ENCODE measurements at places on chromosomes 6 and 20.

DNA sequence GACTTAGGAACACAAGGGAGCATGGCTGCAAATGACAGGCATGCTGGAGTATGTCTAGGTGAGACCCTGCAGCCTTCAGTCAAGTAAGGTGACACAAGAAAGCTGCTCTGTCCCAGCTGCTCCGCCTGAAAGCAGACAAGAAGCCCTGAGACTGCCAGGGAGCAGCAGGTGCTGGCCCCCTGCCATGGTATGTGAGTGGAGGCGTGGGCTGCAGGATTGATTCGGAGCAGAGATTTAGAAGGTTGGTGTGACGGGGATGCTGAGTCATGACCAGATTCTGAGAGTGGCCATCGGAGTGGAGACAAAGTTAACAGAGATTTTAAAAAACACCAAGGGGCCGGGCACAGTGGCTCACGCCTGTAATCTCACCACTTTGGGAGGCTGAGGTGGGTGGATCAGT lies 17.8 kb downstream of the LRP11 start:
- no peak for DNase-seq

DNA sequence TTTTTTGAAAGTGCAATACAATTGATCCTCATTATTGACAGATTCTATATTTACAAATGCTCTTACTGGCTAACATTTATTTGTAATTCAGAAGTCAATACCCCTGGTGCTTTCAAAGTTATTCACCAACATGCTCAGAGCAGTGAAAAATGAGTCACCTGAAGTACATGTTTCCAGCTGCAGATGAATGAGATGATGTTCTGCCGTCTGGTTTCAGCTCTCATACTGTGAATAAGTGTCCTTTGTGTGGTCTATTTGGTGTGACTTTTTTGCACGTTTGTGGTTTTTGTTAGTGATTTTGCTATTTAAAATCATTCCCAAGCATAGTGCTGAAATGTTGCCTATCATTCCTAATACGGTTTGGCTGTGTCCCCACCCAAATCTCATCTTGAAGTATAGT lies 22.3 kb upstream of the EYA4 start:
- no peak for DNase-seq

- no peak for DNase-seq
Observed at GRCh38 chr6:108793516-108794251, 54.5 kb upstream of the ARMC2 start.

DNA sequence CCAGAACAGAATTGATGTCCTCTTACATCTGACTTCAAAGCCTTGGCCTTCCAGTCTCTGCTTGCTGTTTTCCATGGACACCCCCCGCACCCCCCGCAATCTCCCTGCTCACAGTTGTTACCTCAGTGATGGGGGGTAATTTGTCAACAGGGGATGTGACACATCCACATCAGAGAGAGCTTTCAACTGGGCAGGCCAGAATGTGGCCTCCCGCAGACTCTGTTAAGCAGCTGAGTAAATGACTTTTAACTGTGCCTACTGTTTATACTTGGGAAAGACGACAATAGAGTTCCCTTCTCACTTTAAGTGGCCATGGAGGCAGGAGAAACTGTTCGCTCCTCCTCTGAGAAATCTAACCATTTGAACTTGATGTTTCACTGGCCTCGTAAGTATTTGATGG lies 51.0 kb downstream of the TXNDC5 start:
- DNase-seq = no peak

- DNase-seq = peak; percentile 75
Observed at GRCh38 chr6:134564705-134565104, 246.8 kb upstream of the SGK1 start.

DNA sequence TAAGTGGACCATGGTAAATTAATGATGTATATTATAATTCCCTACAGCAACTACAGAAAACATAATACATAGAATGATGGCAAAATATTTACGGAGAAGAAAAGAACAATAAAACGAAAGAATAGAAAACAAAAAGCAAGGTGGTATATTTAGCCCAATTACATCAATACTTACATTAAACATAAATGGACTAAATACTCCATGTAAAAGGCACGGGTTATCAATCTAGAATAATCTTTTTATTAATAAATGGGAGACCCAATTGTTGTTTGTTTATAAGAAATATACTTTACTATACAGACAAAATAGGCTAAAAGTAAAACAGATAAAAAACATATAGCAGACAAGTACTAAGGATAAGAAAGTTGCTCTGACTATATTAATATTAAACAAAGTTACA lies 137.2 kb downstream of the TASP1 start:
- DNase-seq = no peak

DNA sequence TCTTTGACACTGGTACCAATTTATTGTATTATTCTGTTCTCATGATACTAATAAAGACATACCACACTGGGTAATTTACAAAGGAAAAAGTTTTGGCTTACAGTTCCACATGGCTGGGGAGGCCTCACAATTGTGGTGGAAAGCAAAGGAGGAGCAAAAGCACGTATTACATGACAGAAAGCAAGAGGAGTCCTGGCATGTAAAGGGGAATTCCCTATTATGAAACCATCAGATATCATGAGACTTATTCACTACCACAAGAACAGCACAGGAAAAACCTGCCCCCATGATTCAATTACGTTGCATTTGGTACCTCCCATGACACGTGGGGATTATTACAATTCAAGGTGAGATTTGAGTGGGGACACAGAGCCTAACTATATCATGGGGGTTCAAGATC lies 43.4 kb downstream of the SLC22A2 start:
- DNase-seq = no peak

DNA sequence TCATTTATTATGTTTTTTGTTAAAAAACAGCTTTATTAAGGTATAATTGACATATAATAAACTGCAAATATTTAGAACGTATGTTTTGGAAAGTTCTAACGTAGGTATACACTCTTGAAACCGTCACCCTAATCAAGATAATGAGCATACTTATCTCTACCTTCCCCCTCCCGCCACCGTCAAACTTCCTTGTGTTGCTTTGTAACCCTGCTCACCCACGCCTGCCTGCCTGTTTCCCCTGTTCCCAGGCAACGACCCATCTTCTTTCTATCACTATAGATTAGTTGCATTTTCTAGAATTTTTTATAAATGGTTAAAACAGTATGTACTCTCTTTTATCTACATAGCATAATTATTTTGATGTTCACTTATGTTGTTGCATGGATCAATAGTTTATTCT lies 33.5 kb upstream of the GCLC start:
- DNase-seq = no peak

DNA sequence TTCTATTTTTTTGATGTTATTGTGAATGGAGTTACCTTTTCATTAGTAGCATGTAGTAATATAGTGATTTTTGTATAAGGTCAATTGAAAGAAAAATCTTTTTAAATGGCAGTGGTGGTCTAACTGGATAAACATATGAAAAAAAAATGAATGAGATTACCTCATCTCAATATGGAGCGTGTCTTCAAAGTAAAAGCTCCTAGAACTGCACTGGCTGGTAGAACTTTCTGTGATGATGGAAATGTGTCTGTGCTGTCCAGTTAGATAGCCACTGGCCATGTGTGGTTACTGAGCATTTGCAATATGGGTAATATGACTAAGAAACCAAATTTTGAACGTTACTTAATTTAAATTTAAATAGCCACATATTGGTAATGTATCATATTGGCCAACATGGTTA lies 44.1 kb downstream of the MRAP2 start:
- no peak for DNase-seq

- DNase-seq = no peak
Observed at GRCh38 chr6:56699066-56699654, 56.5 kb upstream of the DST start.

DNA sequence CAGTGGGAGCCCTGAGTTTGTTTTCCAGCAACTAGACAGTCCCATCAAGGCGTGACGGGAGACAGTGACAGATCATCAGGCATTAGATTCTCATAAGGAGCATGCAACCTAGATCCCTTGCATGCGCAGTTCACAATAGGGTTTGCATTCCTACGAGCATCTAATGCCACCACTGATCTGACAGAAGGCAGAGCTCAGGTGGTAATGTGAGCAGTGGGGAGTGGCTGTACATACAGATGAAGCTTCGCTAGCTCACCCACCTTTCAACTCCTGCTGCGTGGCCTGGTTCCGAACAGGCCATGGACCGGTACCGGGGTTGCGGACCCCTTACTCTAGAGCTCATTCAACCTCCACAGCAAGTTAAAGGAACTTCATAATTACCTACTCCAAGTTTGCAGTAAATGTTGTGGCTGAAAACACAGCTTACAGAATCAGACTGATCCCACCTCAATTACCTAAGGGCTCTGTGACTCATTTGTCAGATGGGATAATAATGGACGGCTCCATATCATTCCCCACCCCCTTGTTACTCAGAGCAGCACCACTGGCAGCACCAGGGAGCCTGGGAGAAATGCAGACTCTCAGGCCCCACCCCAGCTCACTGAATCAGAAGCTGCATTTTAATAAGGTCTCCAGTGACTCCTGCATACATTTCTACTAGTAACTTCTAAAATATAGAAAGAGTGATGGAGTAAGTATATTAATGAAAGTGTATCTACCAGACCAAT lies 15.7 kb downstream of the PXMP4 start:
- DNase-seq = no peak

DNA sequence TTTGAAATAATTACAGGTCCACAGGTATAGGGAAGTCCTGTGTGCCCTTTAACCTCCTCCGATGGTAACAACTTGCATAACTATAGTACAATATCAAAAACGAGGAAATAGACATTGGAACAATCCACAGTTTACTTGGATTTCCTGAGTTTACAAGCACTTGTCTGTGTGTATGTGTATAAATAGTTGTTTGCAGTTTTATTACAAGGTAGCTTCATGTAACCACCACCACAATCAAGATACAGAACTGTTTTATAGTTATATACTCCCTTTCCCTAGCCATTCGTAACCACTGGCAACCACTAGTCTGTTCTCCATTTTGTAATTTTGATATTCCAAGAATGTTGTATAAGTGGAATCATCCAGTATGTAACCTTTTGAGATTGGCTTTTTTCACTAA lies 9.1 kb downstream of the FBXO9 start:
- no peak for DNase-seq

DNA sequence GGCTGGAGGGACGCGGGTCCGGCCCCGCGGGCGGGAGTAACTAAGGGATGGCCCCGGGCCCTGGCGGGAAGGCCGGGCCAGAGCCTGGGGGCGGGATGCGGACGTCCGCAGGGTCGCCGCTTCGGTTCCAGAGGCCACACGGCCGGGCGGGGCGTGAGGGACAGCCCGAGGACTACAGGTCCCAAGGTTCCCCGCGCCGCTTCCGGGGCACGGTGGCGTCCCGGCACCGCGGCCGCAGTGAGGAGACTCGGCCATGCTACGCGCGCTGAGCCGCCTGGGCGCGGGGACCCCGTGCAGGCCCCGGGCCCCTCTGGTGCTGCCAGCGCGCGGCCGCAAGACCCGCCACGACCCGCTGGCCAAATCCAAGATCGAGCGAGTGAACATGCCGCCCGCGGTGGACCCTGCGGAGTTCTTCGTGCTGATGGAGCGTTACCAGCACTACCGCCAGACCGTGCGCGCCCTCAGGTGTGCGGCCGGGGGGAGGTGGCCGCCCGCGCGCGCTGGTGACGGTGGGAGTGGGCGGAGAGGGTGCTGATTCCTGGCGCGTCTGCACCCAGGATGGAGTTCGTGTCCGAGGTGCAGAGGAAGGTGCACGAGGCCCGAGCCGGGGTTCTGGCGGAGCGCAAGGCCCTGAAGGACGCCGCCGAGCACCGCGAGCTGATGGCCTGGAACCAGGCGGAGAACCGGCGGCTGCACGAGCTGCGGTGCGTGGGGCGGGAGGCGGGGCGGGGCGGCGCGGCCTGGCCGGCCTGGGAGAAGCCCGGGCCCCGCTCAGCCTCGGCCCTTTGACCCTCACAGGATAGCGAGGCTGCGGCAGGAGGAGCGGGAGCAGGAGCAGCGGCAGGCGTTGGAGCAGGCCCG lies at the start of gene MRPS26:
Gene MRPS26 (plus strand): TSS at position 237 of the 861 bp plus-strand sequence. CDS start 17 bp downstream, at position 254.
- peak; percentile 55 for DNase-seq

- no peak for DNase-seq
Observed at GRCh38 chr20:51995551-51995951, 193.2 kb upstream of the SALL4 start.

DNA sequence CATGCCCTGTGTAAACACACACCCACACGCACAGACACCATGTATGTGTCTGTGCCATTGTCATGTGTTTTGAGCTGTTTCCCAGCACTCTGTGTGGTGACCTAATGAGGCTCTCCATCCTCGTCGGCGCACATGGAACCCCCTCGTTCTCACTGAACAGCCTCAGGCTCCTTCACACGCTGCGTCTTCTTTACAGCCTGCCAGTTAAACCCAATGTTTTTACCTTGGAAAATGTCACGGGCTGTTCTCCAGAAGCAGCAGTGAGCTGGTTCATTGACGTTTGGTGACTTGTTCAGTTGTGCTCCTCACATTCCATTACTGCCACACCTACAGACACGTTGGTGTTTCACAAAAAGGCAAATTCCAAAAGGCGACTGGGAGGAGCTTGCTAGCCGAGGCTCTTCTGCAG lies 201.0 kb upstream of the FOXQ1 start:
- no peak for DNase-seq

- no peak for DNase-seq
Observed at GRCh38 chr6:2900221-2900807, 2.8 kb downstream of the SERPINB9 start.

DNA sequence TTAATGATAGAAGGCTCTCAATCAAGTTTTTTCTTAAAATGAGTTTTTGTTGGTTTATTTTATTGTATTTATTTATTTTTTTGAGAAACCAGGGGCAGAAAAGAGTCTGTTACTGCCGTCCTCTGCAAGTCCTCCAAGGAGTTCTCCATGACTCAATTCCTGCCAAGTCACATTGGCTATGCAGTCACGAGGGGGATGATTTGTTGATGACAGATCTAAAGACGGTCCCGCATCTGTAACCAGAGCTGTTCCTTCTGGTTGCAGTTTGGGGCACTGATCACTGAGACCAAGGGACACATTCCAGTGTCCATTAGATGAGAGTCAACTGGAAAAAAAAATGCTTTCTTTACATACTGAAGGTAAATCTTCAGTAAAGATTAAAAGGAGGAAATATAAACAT lies 13.9 kb upstream of the TSHZ2 start:
- no peak for DNase-seq

DNA sequence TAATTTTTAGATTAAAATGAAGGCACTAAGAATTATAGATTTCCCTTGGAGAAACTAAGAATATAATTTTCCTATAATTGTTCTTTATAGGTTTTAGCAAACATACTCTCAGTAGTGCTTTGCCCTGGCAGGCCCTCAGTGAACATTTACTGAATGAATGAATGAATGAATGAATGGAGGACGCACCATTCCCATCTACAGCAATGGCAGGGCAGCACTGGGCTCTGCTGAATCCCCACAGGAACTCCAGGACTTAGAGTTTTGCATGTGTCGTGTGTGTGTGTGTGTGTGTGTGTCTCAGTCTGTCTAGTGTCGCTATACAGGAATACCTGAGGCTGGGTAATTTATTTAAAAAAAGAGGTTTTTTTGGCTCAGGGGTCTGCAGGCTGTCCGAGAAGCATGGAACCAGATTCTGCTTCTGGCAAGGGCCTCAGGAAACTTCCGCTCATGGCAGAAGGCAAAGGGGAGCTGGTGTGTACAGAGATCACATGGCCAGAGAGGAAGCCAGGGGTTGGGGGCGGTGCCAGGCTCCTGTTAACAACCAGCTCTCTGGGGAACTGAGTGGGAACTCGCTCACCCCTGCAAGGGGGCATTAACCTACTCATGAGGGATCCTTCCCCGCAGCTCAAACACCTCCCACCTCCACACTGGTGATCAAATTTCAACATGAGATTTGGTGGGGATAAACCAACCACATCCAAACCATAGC lies 20.1 kb downstream of the RNASET2 start:
- DNase-seq = no peak

Measured in NCI-H2029 treated with DMSO at 0.1 percent for 48 hours (cell line).